ENCODE measurements at places on chromosomes 5 and 9.

GRCh38 chr5:134451936-134452505 lies 40.3 kb upstream of the CDKN2AIPNL start:
- DNase-seq: no peak

DNA sequence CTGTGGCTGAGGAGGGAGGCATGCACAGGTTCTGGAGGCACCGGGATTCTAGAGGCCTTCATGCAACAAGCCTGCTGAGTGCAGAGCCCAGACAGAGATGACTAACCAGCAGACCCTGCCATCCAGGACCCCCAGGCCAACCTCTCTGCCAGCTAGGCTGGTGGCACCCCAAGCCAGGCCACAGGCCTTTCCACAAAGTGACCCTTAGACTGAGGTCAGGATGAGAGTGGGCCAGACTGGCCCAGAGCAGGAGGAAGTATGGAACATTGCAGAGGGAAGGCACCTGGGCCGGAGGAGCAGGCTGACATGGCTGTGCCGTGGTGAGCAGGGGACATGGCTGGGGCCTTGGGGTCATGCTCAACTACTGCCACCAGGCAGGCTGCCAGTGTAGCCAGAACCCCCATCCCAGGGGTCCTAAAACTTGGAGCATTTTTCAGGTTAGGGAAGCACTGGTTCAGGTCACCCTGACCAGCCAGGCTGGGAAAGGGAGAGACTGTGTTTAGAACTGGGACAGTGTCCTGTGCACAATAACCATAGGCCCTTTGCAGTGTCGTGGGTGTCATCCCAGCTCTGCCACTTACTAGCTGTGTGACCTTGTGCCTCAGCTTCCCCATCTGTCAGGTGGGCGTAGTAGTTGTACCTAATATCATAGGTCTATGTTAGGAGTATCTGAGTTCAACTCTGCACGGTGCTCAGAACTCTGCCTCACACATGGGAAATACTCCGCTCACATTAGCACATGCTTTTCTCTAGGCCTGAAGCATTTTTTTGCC lies 17.3 kb downstream of the TCF7 start:
- no peak for DNase-seq

DNA sequence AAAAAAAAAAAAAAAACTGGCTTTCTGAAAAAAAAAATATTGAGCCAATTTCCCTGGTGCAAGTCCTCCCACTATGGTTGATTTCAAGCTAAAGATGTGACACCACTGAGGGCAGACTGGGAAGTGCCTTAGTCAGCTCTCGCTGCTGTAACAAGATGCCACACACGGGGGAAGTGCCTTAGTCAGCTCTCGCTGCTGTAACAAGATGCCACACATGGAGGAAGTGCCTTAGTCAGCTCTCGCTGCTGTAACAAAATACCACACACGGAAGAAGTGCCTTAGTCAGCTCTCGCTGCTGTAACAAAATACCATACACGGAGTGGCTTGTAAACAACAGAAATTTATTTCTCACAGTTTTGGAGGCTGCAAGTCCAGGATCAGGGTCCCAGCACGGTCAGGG lies 23.4 kb downstream of the BTNL9 start:
- DNase-seq: no peak

DNA sequence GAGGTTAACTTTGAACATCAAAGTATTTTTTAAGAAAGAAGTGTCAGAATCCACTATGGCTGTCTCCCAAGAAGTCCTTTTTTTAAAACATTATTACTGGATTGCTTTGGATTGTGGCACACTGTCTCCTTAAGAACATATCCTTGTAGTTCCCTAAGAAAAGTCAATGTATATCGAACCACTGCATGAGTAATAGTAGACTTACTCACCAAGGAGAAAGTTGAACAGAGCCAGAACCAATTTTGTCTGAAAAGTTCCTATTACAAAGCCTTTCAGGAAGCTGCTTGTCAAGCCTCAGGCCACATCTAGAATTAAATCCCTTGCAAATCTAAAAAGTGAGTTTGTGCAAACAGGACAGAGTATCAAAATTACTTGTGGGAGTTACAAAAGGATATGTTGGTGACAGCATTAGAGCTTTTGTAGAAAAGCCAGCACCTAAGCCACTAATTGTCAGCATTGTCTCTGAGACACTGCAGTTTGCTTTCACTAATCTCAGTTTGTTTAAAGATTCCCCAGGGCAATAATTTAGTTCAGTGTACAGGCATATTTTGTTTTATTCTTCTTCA lies 195.4 kb downstream of the MPDZ start:
- DNase-seq: no peak

- DNase-seq: no peak
Measured at GRCh38 chr9:7315746-7316145, 483.8 kb downstream of the DMAC1 start.

DNA sequence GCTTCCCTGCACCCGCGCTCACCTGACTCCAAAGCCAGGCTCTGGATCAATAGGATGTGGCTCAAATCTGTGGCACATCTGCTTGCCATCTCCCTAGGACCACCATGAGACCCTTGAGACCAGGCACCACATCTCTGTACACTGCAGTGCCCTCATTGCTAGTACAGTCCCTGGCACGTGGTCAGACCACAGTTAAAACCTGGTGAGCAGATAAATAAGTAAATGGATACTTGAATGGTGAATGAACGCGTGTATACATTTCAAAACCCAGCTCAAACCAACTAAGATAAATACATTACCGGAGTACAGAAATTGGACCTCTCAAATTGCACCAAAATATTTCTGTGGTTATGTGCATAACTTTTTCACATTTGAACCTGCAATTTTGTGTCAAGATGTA lies 221.2 kb upstream of the IRX4 start:
- no peak for DNase-seq

GRCh38 chr5:42791151-42791550 lies 20.5 kb downstream of the SELENOP start:
- DNase-seq: no peak

GRCh38 chr9:108710424-108710823 lies 145.4 kb downstream of the ACTL7B start:
- DNase-seq: no peak

- no peak for DNase-seq
Measured at GRCh38 chr5:158780656-158781237, 319.0 kb downstream of the EBF1 start.

DNA sequence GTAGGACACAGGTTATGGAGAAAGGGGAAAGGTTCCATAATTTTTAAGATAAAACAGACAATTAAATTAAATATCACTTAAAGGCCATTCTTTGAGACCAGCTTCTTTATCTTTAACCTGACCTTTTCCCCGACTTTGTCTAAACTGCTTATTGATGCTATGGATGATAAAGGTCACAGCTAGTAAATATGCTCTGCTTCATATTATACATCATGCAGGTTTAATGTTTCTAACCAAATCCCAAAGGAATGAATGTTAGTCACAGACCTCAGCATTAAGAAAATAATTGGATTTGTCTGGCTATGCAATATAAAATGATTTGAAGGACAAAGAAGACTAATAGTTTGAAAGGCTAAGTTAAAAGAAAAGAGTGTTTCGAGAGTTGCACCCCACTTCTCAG lies 147.6 kb downstream of the ST8SIA4 start:
- DNase-seq: no peak

GRCh38 chr9:92600462-92601261 lies 64.9 kb upstream of the ECM2 start:
- no peak for DNase-seq

DNA sequence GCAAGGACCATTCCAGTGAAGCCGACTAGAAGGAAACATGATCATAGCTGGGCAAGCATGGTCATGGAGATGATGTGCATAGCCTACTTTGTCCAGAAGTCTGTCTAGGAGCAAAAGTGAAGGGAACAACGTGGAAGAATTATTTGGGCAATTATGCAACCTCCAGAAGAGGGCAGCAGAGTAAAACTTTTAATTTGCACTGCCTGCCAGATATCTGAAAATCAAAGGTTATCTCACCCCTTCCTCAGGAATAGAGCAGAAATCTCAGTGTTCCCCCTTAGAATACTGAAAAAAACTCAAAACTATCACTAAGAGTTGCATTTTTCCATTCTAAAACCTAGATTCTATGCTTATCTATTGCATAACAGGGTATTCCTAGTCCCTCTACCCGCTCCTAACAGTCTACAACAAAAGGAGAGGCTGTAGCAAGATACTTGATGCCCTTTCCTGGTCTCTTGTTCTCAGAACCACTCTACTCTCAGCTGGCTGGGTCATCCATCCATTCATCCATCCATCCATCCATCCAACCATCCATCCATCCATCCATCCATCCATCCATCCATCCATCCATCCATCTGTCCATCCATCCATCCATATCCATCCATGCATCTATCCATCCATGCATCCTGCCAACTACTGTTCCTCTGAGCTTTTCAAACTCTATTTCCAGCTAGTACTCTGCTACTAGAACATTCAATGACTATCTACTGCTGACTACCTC lies 8.4 kb upstream of the SETD9 start:
- peak; percentile 13 for DNase-seq
